Non-pigmented ciliary epithelial cell (primary cell): ENCODE measurements at places on chromosomes 11 and 22.

DNA sequence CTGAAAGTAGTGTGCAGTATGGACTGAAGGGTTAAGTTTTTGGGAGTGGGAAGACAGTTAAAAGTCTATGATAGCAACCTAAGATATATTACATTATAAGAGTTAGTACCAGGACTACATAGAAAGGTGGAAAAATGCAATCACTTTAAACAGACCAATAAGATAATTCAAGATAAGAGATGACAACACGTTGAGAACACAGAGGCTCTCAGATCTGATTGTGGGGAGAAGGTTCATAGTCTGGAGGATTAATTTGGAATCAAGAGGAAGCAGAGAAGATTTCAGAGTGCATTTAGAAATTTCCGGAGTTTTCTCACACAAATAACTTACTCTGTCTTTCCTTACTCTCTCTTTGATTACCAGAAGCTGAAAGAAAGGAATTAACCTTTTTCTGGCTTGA, 441 bp downstream of the CASP5 start:
- DNase-seq = no peak

DNA sequence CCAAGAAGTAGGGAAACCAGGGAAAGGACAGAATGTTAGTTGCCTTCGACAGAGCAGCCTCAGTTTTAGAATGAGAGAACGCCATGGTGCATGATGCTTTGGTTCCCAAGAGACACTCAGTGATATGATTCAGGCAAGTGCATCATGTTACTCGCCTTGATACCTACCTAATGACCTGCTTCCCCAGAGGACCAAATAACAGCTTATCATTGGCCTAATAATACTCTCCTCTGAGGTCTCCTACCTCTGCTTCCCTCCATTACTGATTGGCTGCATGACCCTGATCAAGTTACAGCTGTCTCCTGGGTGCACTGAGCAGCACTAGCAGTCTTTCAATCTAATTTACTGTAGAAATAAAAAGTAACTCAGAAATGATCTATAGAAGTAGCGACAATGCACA, 979.7 kb upstream of the FAT3 start:
- no peak for DNase-seq

DNA sequence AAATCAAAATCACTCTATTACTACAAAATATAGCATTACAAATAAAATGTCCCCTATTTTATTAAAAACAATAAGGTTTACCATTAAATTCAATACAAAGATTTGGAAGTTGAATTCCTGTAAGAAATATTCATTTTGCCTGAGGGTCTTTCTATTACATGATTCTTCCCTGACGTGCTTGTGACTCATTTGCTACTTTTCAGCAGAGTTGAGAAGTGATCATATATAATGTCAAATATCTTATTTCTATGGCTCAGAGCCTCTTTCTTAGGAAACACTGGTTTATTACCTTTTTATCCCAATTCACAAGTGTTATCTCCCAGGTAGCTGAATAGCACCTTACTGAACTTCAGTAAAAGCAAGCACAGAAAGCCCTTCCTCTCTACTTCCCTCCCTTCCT, 65.2 kb upstream of the CNTN5 start:
- DNase-seq = no peak

DNA sequence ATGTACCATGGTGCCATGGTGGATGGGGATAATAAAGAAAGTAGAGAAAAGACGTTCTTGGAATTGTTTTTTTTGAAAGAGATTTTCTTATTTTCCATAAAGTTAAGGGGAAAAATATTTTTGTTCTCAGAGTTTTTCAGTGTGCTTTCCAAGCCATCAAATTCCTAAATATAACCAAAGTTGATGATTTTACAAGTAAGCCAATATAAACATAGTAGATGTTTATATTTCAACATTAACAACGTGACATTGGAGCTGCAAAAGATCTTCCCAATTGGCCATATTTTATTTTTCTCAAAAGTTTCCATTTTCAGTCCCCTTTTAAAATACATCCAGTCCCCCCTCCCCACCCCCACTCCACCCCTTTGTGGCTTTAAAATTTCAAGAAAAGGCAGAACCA, 80.9 kb upstream of the PICALM start:
- DNase-seq = no peak
